Activated CD4-positive, alpha-beta T cell treated with anti-CD3 and anti-CD28 coated beads, Interleukin-2, amount 50 U/mL, for 16 hours (primary cell): ENCODE measurements at places on chromosomes 12 and 14.

DNA sequence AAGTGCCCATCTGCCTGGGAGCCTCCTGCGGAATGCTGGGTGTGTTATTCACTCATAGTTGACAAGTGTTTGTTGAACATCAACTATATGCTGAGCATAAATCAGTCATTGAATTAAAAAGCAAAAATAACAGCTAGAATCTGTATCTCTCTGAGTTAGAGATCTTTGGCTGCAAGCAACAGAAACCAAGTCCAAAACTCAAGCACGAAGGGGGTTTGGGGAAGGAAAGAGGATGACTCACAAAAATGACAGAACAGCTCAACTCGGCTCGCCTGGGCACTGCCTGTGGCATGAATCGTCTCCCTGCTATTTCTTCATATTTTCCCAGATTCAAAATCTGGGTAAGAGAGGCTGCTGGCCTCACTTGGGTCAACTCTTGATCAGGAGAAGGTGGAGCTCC lies 72.6 kb upstream of the NCOR2 start:
- no peak for DNase-seq

- no peak for DNase-seq
Measured at GRCh38 chr14:87081004-87081403, 912.0 kb downstream of the GALC start.

DNA sequence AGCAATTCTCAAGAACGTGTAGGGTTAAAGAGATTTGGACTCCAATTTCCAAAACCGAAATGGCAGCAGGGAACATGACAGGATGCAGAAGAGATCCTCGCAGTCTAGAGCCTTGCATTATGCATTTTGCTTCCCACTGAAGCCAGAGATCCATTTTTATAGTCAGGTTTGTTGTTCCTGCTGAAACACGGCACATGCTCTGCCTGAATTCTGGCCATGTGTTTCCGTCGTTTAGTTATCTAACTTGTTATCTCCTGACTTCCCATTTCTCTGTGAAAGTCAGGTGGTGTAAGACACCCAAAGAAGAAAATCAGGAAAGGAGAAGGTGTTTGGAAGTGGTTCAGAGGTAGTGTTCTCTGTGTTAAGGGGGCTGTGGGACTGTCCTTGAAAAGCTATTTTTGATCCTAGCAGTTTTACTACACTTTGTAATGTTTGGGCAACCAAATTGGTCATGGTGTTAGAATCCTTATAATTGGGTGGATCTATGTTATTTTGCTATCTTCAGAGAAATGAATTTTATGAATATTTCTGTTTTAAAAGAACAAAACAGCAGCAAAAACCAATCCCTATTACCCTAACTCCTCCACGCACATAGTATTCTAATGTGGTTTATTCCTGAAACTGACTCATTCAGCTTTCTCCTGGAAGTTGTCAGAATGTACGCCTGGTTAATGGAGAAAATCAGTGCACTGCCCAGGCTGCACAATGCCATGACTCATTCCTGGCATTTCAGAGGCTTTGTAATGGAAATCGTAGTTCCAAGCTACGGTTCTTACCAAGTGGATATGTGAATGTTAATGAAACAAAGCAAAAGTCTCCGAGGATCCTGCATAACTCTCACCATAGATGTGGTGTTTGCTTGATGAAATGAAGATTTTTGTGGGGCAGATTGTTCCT lies 110.1 kb downstream of the SAMD4A start:
- DNase-seq: peak; percentile 28

GRCh38 chr12:48422060-48422459 lies 50.3 kb upstream of the ANP32D start:
- DNase-seq: no peak

DNA sequence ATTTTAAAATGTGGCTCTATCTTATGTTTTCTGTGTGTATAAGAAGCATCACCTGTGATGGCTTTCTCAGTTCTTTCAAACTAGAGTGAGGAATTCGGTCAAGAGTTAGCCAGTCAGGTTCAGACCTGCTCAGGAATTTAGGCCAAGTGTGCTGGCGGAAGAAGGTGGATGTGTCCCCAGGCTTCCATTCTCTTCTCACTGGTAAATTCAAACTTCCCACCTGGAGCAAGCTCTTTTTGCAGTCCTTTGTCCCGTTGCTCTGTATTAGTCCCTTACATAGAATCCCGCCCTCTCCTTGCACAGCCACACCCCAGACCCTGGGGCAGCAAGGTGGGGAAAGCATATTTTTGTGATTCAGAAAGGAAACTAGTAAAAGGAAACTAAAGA lies 124.7 kb upstream of the PWP1 start:
- no peak for DNase-seq

GRCh38 chr12:122183588-122183940 lies 641 bp downstream of the LRRC43 start:
- DNase-seq: no peak

GRCh38 chr14:76958020-76958979 lies 70.2 kb downstream of the IRF2BPL start:
- no peak for DNase-seq

DNA sequence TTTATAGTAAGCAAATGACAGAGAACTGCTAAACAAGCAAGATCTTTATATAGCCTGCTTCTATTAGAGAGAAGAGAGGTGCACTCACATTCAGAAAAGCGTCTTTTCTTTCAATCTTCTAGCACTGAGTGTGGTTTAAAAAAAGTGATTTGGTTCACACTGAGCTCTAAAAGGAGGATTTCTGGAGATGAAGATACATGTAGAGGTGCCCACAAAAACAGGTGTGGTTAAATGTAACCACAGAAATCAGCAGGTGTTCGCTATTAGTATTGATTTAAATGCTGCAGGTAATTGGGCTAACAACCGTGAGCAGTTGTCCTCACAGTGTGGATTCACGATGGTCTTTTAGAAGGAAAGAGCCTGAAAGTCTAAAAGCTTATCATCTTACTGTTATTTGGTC lies 10.7 kb downstream of the PKP2 start:
- DNase-seq: no peak

DNA sequence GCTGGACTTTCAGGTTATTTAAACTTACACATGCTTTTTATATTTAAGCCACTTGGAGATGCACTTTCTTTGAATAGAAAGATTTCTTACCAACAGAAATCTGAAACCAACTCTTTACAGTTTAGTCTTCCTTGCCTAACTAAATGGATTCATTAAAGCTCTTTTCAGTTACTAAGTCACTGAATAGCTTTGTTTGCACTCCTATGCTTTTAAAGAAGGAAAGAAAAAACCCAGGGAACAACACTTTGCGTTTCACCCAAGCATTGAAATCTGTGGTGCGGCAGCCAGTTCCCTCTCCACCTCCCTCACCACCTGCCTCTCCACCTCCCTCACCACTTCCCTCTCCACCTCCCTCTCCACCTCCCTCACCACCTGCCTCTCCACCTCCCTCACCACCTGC lies 70.3 kb downstream of the RIMBP2 start:
- DNase-seq: no peak

- no peak for DNase-seq
Measured at GRCh38 chr12:77402716-77403115, 337.3 kb upstream of the E2F7 start.
